ENCODE measurements at places on chromosomes 7 and 10. TPM values are rescaled to one million over a fixed set of nuclear protein-coding genes. Genes with fewer than 3 reads are reported as not detected.

OLAH gene
- total RNA-seq = not detected

GLI3 gene
- total RNA-seq = 0.12 TPM

RGS10 gene
- total RNA-seq = 4.5 TPM

INSIG1 gene
- total RNA-seq = 625 TPM

ITPRID1 gene
- total RNA-seq = not detected

GDF10 gene
- not detected for total RNA-seq

DNA sequence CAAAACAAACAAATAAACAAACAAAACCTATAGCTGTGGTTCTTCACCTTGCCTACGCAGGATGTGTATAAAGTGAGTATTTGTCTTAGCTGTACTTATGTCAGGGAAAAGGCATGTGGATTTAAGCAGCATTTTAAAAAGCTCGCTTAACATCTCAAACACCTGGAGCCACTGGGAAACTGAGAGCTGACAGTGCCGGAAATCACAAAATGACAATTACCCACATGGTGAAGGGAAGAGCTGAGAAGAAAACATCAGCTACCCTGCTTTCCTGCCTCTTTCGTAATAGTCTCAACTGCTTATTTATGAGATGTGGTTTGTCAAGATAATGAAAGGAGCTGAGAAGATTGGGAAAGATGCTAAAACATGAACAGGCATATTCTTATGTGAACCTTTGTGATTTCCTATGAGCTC, 31.1 kb upstream of the MSMB start:
- no peaks in the 10 kb centered on the region for H3K27me3 ChIP-seq
- H3K4me3 ChIP-seq = no peak overlapping the region
- no peak for DNase-seq
- no peaks in the 10 kb centered on the region for H3K4me1 ChIP-seq
- H3K27ac ChIP-seq = no peak overlapping the region

GRCh38 chr7:137681657-137682562, 164.9 kb downstream of the DGKI start:
- no peak for DNase-seq
- no peak overlapping the region for H3K27ac ChIP-seq
- H3K36me3 ChIP-seq = no peaks in the 10 kb centered on the region

DNA sequence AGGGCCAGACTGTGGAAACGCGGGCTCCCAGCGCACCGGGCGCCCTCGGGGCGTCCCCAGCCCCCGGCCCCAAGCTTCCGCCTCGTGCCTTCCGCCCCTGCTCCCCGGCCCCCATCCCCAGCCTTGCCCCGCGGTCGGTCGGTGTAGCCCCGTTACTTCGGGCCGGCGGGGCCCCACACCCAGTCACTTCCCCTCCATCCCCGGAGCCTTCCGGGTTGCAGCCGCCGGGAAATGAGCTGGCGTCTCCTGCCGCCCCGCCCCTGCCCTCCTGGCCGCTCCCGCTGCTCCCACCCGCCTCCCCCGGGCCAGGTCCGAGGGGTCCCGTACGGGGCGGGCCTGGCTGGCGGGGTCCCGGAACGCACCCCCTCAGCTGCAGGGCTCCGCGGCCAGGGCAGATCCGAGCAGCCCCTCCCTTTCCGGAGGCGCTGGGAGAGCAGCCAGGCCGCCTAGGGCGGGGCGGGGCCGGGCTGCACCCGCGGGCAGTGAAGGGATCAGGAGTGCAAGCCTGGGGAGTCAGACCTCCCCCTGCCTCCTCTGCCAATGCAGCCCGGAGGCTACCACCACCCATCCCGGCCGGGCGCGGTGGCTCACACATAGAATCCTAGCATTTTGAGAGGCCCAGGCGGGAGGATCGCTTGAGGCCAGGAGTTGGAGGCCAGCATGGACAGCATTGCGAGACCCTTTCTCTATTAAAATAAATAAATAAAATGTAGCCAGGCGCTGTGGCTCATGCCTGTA, 709 bp downstream of the ARPC1B start:
- H3K4me3 ChIP-seq = peak overlapping the region; percentile 82
- peaks cover 38% of the 10 kb centered on the region for H3K4me1 ChIP-seq
- H3K27ac ChIP-seq = peak overlapping the region; percentile 49
- no peaks in the 10 kb centered on the region for H3K36me3 ChIP-seq
- peak; percentile 89 for DNase-seq

DNA sequence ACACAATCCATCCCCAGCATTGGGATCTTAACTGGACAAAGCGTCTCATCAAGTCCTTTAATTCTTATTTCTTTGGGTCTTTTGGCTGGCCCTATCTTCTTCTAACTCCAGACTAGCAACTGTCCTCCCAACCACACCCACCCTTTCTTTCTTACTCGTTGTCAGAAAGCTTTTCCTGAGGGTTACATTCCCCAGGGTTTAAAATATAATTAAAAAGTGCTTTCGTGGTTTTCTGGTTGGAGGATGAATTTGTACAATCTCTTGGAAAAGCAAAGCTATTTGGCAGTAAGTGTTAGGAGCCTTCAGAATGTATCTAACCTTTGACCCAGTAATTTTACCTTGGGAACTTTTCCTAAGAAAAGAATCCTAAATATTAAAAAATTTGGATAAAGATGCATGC, 10.4 kb upstream of the ITGB8 start:
- no peak overlapping the region for H3K27ac ChIP-seq
- H3K27me3 ChIP-seq = no peaks in the 10 kb centered on the region
- no peak overlapping the region for H3K4me3 ChIP-seq
- H3K4me1 ChIP-seq = no peaks in the 10 kb centered on the region
- DNase-seq = no peak

- no peak for DNase-seq
- H3K27ac ChIP-seq = no peak overlapping the region
- H3K36me3 ChIP-seq = no peaks in the 10 kb centered on the region
- H3K27me3 ChIP-seq = no peaks in the 10 kb centered on the region
- H3K4me3 ChIP-seq = no peak overlapping the region
Measured at GRCh38 chr7:67644151-67644550, 647.5 kb downstream of the TYW1 start.

DNA sequence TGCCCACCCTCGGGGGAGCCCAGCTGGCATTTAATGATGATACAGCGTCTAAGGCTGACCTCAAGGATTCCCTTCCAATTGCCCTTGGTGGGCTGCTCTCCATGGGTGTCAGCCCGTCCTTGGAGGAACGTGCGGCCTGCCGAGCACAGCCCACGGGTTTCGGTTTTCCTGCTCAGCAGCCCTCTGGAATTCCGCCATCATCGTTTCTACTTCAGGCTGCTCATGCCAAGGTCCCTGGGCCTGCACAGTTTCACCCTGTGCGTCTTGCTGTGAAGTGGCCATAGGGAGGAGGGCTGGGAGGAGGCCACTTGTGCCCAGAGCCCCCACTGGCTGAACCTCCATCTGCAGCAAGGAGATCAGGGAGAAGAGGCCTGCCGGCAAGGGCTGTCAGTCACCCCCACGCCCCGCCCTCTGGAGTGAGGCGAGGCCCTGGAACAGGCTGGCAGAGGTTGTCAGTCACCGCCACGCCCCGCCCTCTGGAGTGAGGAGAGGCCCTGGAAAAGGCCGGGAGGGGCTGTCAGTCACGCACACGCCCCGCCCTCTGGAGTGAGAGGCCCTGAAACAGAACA, 82.8 kb downstream of the CHST15 start:
- no peaks in the 10 kb centered on the region for H3K4me1 ChIP-seq
- no peak overlapping the region for H3K27ac ChIP-seq

DNA sequence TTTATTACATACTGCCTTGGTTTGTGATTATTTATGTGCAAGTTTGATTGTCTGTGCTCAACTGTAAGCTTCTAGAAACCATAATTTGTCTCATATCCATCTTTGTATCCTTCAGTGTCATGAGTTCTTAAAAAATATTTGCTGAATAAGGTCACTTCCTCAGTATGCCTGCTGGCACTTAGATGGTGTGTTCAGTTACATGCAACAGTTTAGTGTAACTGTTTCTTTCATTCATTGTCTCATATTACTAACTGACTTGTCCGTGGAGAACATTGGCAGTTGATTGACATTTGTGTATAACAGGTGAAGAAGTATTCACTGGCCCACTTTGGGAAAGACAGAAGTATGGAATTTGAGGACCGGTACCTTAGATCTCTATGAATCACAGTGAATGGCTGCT, 236.9 kb downstream of the PRKG1 start:
- no peak for DNase-seq
- no peak overlapping the region for H3K27ac ChIP-seq
- H3K4me3 ChIP-seq = no peak overlapping the region
- no peaks in the 10 kb centered on the region for H3K36me3 ChIP-seq

- peak; percentile 4 for DNase-seq
- H3K36me3 ChIP-seq = no peaks in the 10 kb centered on the region
- no peaks in the 10 kb centered on the region for H3K4me1 ChIP-seq
- H3K27ac ChIP-seq = no peak overlapping the region
- H3K27me3 ChIP-seq = no peaks in the 10 kb centered on the region
Measured at GRCh38 chr10:123635131-123635530, 31.0 kb upstream of the GPR26 start.

GRCh38 chr7:155643804-155644177, 670 bp upstream of the RBM33 start:
- DNase-seq = no peak
- no peaks in the 10 kb centered on the region for H3K27me3 ChIP-seq
- H3K4me3 ChIP-seq = peak overlapping the region; percentile 76
- H3K4me1 ChIP-seq = no peaks in the 10 kb centered on the region
- peak overlapping the region; percentile 96 for H3K27ac ChIP-seq

- no peaks in the 10 kb centered on the region for H3K27me3 ChIP-seq
- H3K4me1 ChIP-seq = no peaks in the 10 kb centered on the region
- no peak overlapping the region for H3K4me3 ChIP-seq
Measured at GRCh38 chr10:48464121-48464870, 140.6 kb downstream of the ARHGAP22 start.

DNA sequence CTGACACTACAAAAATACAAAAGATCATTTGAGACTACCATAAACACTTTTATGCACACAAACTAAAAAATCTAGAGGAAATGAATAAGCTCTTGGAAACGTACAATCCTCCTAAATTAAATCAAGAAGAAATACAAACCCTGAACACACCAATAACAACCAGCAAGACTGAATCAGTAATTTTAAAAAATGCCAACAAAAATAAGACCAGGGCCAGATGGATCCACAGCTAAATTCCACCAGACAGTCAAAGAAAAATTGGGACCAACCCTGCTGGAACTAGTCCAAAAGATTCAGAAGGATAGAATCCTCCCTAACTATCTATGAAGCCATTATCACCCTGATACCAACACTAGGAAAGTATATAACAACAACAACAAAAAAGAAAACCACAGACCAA, 277.4 kb downstream of the AGMO start:
- DNase-seq = no peak
- H3K36me3 ChIP-seq = no peaks in the 10 kb centered on the region
- no peaks in the 10 kb centered on the region for H3K27me3 ChIP-seq

GRCh38 chr10:24664991-24665390, 58.7 kb downstream of the ARHGAP21 start:
- no peaks in the 10 kb centered on the region for H3K36me3 ChIP-seq
- H3K27me3 ChIP-seq = no peaks in the 10 kb centered on the region
- no peaks in the 10 kb centered on the region for H3K4me1 ChIP-seq
- H3K4me3 ChIP-seq = no peak overlapping the region
- DNase-seq = no peak

- peaks cover 5% of the 10 kb centered on the region for H3K4me1 ChIP-seq
- no peak for DNase-seq
- H3K36me3 ChIP-seq = no peaks in the 10 kb centered on the region
- no peak overlapping the region for H3K27ac ChIP-seq
- H3K27me3 ChIP-seq = no peaks in the 10 kb centered on the region
- no peak overlapping the region for H3K4me3 ChIP-seq
Measured at GRCh38 chr7:41685684-41686083, 17.2 kb downstream of the INHBA start.

GRCh38 chr10:98357194-98357822, 57.7 kb downstream of the PYROXD2 start:
- no peak overlapping the region for H3K4me3 ChIP-seq
- DNase-seq = no peak
- no peak overlapping the region for H3K27ac ChIP-seq

DNA sequence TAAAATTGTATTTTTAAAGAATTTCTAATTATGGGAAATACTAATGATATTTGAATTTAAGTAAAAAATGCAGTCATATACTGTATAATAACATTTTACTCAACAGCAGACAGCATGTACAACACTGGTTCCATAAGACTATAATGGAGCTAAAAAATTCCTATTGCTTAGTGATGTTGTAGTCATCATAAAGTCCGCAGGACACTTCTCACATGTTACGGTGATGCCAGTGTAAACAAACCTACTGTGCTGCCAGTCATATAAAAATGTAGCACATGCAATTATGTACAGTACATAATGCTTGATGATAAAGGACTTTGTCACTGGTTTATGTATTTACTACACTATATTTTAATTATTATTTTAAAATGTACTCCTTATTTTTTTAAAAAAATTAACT, 629.3 kb downstream of the IPMK start:
- no peak overlapping the region for H3K4me3 ChIP-seq
- no peaks in the 10 kb centered on the region for H3K4me1 ChIP-seq
- no peak overlapping the region for H3K27ac ChIP-seq
- DNase-seq = no peak
- H3K36me3 ChIP-seq = no peaks in the 10 kb centered on the region

- no peaks in the 10 kb centered on the region for H3K27me3 ChIP-seq
- DNase-seq = no peak
- no peaks in the 10 kb centered on the region for H3K36me3 ChIP-seq
- no peaks in the 10 kb centered on the region for H3K4me1 ChIP-seq
- no peak overlapping the region for H3K4me3 ChIP-seq
Measured at GRCh38 chr7:32318300-32319011, 171.7 kb downstream of the LSM5 start.

DNA sequence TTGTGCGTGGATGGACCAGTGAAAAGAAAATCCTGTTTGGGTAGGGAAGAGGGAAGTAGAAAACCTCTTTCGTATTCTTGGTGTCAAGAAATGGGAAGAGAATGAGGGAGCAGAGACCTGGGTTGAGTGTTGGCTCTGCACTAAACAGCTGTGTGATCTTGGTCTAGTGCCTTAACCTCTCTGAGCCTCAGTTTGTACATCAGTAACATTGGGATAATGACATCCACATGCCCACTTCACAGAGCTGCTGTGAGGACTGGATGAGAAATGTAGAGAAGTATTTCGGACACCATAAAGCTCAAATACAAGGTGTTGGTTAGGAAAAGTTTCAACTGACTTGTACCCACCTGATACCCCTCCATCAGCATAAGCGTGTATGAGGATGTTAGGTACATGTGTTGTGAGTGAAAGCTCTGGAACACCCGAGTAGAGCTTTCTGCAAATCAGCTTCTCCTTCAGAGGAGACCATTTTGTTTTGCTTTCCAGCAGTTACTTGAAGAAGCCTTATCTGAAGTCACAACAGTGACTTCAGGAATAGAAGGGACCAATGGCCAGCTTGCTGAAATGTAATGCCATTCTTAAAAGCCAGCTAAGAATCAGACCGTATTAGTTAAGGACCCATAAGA, 11.2 kb downstream of the TRIM56 start:
- H3K36me3 ChIP-seq = no peaks in the 10 kb centered on the region
- no peak overlapping the region for H3K27ac ChIP-seq
- no peaks in the 10 kb centered on the region for H3K27me3 ChIP-seq
- no peak for DNase-seq

- no peaks in the 10 kb centered on the region for H3K36me3 ChIP-seq
- no peaks in the 10 kb centered on the region for H3K27me3 ChIP-seq
- no peak overlapping the region for H3K27ac ChIP-seq
- peak; percentile 66 for DNase-seq
Measured at GRCh38 chr7:2566890-2567678, 8.3 kb downstream of the IQCE start.

- H3K4me3 ChIP-seq = no peak overlapping the region
- no peaks in the 10 kb centered on the region for H3K36me3 ChIP-seq
- H3K27me3 ChIP-seq = no peaks in the 10 kb centered on the region
- DNase-seq = no peak
- H3K4me1 ChIP-seq = no peaks in the 10 kb centered on the region
- H3K27ac ChIP-seq = no peak overlapping the region
Measured at GRCh38 chr7:79872176-79872575, 262.5 kb upstream of the GNAI1 start.

All from right lobe of liver (tissue), 6 donors.